ENCODE measurements at places on chromosomes 7 and 10.
A peak's percentile ranks its signal among the peaks of the same experiment; 100 is the strongest.

GRCh38 chr10:26780793-26781601 is 79.8 kb downstream of the ABI1 start:
- DNase-seq = peak; percentile 8

- peak; percentile 38 for DNase-seq
These were observed 25.6 kb downstream of the TMEM196 start for GRCh38 chr7:19747740-19748339.

DNA sequence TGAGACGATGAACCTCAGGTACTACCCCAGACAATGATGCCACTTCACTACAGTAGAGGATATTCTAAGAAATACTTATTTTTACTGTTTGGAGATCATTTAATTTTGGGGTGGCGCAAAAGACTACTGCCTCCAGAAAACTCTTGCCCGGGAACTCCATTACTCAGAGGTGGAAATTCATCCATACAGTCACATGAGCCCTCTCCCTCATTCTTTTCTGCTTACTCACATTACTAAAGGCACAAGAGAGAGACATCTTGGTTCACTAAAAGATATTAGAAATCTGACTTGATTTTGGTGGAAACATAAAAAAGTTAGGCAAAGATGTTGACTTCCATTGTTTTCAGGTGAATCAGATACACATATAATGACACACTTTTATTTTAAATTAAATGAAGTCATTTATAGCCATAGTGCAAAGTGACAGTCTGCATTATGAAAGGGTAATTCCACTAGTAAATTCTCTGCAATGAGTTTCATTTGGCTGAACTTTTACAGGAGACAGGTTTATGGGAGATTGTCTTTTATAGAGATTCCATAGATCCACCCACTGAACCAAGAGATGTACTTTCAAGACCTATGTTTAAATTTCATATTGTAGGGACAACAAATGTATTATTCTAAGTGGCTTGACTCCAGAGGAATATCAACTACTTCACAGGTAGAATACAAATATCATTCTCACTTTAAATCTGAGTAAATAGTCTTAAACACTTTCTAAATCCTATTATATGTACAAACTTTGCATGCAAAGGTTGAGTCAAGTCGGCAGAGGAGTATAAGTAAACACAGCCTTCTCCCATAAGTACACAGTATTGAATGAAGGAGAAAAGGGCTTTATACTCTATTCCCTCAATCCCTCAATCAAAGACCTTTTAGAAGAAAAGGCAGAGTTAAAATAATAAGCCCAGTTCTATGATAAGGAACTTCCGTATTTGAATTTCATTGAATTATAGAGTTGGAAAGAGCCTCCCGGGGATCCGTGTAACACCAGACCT is 18.8 kb downstream of the NEBL start:
- no peak for DNase-seq

DNA sequence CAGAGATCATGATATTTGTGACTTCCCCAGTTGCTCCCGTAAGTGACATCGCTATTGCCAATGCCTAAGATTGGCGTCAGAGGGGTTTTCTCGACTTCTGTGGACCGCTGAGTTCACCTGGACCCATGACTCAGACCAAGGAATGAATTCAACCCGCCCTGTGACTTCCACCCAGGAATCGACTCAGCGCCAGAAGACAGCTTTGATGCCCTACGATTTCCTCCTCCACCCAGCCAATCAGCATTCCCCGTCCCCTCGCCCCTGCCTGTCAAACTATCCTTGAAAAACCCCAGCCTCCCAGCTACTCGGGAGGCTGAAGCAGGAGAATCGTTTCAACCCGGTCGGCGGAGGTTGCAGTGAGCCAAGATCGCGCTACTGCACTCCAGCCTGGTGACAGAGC is 58.3 kb downstream of the MICALL2 start:
- DNase-seq = no peak

GRCh38 chr7:118324790-118325449 is 100.4 kb downstream of the ANKRD7 start:
- DNase-seq = no peak

- DNase-seq = no peak
These were observed 109.2 kb downstream of the ANK3 start for GRCh38 chr10:60280475-60280874.

GRCh38 chr10:35573796-35574195 is 31.3 kb upstream of the GJD4 start:
- no peak for DNase-seq

GRCh38 chr10:59508296-59508695 is 145.9 kb upstream of the FAM13C start:
- no peak for DNase-seq

DNA sequence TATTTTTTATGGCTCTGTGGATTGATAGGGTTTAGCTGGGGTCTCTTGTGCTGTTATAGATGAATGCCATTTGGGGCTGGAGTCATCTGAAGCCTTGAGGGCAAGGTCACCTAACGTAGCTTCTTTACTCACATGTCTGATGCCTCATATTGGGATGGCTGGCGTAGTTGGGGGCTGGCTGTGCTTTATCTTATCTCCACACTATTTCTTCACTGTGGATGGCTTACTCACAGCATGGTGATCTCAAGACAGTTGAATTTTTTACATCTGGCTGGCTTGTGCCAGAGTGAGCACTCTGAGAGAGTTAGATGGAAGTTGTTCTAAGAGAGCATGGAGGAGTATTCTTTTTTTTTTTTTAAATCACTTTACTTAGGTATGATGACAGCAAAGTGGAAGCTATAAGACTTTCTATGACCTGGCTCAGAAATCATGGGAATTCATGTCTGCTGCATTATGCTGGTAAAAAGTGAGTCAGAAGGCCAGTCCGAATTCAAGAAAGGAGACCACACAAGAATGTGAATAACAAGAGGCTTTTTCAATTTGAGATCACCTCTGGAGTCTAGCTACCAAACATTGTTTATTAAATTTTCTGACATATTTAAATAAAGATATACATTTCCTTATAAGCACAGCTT is 252.4 kb upstream of the TPK1 start:
- no peak for DNase-seq

GRCh38 chr7:79064187-79064823 is 389.2 kb downstream of the MAGI2 start:
- DNase-seq = no peak

GRCh38 chr7:79434867-79435266 is 18.6 kb downstream of the MAGI2 start:
- DNase-seq = no peak

GRCh38 chr7:142468871-142469665 is 211.2 kb upstream of the PRSS58 start:
- DNase-seq = no peak

GRCh38 chr10:108913300-108913699 is 1010.0 kb downstream of the XPNPEP1 start:
- no peak for DNase-seq

GRCh38 chr10:131047501-131047900 is 264.0 kb downstream of the TCERG1L start:
- DNase-seq = no peak

DNA sequence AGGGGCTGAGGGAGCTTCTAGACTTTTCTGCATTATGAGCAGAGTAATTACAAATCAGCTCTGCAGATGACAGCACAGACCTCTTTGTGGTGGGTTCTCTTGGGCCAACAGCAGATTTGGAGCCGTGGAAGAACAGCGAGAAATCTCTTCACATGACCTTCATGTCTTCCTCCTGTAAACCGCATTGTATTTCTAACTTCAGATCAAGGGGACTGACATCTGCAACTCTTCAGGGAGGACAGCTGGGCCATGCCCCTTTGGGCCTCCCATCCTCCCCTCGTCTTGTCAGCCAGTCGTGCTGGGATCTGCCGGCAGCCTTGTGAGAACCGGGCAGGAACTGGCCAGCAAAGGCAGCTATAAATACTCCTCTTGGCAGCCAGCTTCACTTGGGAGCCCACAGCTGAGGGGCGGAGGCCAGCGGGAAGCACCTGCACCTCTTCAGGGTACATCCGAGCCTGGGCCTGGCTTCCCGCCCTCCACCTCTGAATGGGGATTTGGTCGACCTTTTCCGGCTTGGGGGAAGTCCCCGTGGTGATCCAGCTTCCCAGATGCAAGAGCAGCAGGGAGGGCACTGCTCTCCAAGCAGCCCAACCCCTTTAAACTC is 54.7 kb downstream of the STEAP1B start:
- peak; percentile 56 for DNase-seq

Measured in common myeloid progenitor, CD34-positive (primary cell).